Activated T-helper 2 cell treated with anti-CD3 and anti-CD28 coated beads, Interferon-gamma antibody, Interleukin-2, Interleukin-4, amounts not matched to agents 10 μg/mL and 5 μg/mL and 100 μg/mL, durations not matched to agents 14 hours and 24 hours and 36 hours (primary cell): ENCODE measurements at places on chromosomes 4 and X. TPM values are rescaled to one million over a fixed set of nuclear protein-coding genes. Genes with fewer than 3 reads are reported as not detected.

NDP gene
- not detected in 2 replicates for total RNA-seq

PNMA6F gene
- not detected in 2 replicates for total RNA-seq

- DNase-seq, result no peak
Observed at GRCh38 chrX:152810403-152810802, 20.2 kb downstream of the CETN2 start.

- DNase-seq, result no peak
Observed at GRCh38 chr4:129355516-129355915, 259.6 kb downstream of the C4orf33 start.

DNA sequence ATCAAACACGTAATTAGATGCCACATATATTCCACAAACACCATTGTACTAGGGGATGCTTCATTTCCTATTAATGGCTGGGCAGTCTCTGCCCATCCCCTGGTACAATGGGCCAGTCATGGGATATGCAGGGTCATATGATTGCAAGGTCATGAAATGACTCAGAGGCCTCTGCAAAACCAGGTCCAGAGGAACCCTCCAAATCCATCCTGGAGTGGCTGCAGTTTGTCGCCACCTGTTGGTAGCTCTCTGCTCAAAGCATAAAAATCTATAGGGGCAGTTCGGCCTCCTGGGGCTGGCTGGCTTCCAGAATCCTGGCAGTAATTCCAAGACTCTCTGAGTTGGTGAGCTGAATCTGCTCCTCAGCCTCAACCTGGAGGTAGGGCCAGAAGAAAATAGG lies 22.9 kb upstream of the PUDP start:
- no peak for DNase-seq

PLK4 gene
- 47.4 and 50.1 TPM in 2 replicates for total RNA-seq

DNA sequence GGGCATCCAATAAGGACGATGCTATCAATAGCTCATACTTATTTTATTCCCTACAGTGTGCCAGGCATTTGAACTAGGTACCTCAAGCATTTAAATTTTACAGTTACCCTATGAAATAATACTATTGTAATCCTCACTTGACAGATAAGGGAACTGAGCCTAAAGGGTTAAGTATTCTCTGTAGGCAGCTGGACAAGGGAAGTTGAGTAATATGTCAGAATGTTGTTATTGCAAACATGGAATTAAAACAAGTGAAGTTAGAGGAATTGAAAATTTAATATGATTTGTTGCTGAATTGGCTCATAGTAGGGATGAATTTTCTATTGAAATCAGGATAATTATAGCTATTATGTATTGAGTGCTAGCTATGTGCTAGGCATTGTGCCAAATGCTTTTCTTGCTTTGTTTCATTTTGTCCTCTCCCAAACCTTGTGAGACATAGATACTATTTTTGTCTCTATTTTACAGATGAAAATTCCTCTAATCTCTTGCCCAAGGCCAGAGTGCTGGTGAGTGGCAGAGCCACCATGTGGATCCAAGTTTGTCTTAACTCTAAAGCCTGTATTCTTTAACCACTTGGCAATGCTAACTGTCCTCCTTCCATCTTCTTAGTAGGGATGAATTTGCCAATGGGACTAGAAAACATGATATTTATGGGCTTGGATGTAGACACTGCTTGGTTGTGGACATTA lies 58.1 kb downstream of the TMEM164 start:
- no peak for DNase-seq

DNA sequence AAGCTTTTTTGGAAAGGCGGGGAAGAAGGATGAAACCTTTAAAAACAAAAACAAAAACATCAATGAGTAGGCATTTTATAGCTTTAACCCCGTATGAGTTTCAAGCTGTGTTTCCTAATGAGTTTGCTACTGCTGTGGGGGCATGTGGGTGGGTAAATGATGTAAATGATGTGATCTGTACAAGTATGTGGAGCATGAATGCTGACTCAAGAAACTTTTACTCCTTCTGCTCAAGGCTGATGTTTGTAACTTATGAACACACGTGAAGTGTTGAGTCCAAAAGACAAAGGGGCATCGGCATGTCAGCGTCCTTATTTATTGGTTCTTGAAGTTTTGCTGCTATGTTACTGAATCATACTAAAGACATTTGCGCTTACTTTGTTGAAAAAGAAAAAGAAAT lies 76.9 kb downstream of the CLCN4 start:
- DNase-seq, result no peak

BGN gene
- total RNA-seq, result not detected in 2 replicates

GRCh38 chr4:148112231-148112982 lies 329.8 kb downstream of the NR3C2 start:
- no peak for DNase-seq

DNA sequence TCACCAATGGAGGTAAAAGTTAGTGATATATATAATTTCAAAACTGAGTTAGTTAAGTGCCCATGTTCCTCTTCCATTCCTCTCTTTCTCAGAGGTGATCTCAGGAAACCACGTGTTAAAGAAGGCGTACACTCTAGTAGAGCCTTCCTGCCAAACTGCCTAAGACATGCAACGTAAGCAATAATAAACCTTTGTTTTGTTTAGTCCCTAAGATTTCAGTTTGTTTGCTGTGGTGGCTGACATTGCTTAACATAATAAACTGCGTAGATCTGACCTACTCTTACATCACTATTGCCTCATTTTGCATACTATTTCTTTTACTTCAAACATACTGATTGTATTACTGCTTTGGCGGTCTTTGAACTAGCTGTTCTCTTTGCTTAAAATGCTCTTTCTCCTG lies 99.2 kb downstream of the JADE1 start:
- DNase-seq, result no peak

DNA sequence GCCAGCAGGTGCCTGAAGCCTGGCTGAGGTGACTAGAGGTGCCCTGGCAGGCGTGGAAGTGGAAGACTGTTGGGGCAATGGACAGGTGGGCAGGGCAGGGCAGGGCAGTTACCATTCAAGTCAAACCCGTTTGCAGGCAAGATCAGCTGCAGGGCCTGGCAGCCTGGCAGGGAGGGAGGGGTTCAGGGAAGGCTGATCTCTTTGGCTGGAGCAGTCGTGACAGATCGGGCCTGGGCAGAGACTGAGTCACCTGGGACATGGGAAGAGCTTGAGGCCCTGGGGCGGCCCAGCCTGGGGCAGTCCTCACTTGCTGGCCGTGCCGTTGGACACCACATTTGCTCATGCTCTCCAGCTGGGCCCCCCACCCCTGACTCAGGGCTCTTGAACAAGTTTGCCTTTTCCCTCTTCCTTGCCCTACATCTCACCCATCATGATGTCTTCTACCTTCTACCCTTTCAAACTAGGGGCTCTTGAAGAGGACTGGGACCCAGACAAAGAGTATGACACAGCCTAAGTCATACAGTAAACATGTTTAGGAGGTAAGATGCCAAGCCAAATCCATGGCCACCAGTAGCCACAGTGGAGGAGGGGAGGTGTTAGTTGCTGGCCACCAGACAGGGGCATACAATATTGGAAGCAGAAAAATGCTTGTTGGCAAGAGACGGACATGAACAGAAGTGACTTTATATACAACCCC lies 2.0 kb upstream of the ZNF185 start:
- no peak for DNase-seq

- no peak for DNase-seq
Observed at GRCh38 chr4:179165000-179165738, 1722.9 kb upstream of the AGA start.

KIAA1210 gene
- total RNA-seq, result not detected in 2 replicates

- DNase-seq, result no peak
Observed at GRCh38 chr4:16812041-16812440, 86.4 kb downstream of the LDB2 start.

PTTG2 gene
- not detected in 2 replicates for total RNA-seq

- no peak for DNase-seq
Observed at GRCh38 chr4:128633067-128633466, 176.4 kb upstream of the JADE1 start.

XPNPEP2 gene
- 0.11 and 0.16 TPM in 2 replicates for total RNA-seq

GRCh38 chr4:87409420-87409939 lies 12.9 kb upstream of the NUDT9 start:
- no peak for DNase-seq

GRCh38 chr4:87912164-87913004 lies 63.1 kb upstream of the SPP1 start:
- no peak for DNase-seq

DNA sequence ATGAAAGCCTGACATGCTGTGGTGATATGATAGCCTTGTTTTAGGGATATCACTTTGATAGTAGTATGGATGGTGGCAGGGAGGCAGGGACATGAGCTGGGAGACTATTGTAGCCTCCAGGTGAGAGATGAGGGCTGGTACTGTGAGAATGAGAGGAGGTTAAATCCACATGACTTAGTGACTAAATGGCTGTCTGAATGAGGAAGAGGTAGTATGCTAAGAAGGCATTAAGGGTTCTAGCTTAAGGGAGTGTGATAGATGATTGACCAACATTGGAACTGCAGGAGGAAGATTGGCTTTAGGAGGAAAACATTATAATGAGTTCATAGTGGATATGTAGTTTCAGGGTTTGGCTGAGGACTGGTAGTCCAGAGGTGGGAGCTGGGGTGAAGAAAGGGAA lies 195.0 kb upstream of the ANK2 start:
- no peak for DNase-seq

DNA sequence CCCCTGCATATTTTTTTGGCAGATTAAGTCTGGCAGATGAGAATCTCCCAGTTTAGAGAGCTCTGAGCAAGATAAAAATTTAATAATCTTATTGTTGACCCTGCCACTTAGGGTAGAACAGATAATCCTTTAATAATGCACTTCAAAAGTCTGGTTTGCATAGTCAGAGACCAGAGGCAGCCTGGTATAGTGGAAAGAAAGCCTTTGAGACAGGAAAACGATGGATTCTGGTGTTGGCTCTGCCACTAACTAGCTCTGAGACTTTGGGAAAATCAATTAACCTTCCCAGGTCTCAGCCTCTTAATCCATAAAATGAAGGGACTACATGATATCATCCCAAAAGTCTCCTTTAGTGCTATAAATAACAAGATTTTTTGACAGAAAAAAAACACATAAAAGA lies 824.5 kb downstream of the STIM2 start:
- DNase-seq, result no peak

DNA sequence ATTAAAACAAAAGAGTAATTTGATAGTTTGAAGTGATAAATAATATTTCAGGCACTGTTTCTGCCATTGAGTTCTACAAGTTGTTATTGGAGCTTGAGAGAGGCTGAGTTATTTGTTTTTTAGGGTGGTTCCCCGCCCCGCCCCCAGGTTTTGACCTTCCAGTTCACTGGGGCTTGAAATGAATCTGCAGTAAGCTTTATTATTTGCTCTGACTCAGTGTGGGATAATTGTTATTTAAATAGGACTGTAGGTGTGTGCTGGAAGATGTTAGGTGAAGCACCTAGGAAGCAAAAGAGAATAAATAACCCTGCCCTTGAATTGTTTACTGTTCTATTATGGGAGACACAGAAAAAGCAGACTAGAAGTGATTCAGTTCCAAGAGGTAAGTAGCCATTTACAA lies 81.2 kb upstream of the KCNIP4 start:
- DNase-seq, result no peak

GAR1 gene
- total RNA-seq, result 43.6 and 44.8 TPM in 2 replicates

DNA sequence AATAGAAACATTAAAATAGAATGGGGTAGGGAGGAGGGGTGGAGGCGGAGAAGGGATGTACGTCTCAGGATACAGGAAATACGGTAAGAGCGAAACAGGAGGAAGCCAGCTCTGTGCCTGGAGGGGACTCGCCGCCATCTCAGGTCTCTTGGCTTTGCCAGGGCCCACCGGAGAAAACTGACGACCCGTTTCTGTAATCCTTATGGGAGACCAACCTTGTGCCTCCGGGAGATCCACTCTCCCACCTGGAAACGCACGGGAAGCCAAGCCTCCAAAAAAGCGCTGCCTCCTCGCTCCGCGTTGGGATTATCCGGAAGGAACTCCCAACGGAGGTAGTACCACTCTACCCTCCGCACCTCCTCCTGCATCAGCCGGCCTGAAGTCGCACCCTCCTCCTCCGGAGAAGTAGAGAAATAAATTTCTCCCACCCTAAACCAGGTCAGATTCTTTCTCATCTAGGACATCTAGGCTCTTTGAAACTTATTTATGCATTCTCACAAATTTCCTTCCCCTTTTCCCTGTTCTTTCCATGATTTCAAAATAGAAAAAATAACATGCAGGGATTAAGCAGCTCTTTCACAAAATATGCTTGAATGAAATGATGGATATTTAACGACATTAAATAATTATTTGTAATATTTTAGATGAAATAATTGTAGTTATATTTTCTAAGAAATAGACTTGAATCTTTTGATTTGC lies at the start of gene NBDY:
Gene NBDY, plus strand, starts transcription at position 92 of the 699 bp plus-strand sequence. Its CDS starts 111 bp downstream, at position 203.
- DNase-seq, result peak; percentile 11

GRCh38 chr4:174398728-174399127 lies 115.0 kb downstream of the CEP44 start:
- no peak for DNase-seq

GAGE12F gene
- not detected in 2 replicates for total RNA-seq

C1QTNF7 gene
- 0.11 TPM in 1 of 2 replicates, not detected in the other for total RNA-seq

CCKAR gene
- total RNA-seq, result not detected in 2 replicates

GRCh38 chrX:19775830-19776485 lies 111.4 kb downstream of the SH3KBP1 start:
- no peak for DNase-seq

PJA1 gene
- total RNA-seq, result 17.2 and 18.1 TPM in 2 replicates

MTCP1 gene
- 12.3 and 19.0 TPM in 2 replicates for total RNA-seq

FRMD7 gene
- total RNA-seq, result not detected in 2 replicates

GRCh38 chrX:154378059-154378798 lies 866 bp upstream of the EMD start:
- no peak for DNase-seq

FRMPD3 gene
- total RNA-seq, result not detected in 2 replicates

GRCh38 chrX:139851730-139852129 lies 81.1 kb downstream of the ATP11C start:
- no peak for DNase-seq

DNA sequence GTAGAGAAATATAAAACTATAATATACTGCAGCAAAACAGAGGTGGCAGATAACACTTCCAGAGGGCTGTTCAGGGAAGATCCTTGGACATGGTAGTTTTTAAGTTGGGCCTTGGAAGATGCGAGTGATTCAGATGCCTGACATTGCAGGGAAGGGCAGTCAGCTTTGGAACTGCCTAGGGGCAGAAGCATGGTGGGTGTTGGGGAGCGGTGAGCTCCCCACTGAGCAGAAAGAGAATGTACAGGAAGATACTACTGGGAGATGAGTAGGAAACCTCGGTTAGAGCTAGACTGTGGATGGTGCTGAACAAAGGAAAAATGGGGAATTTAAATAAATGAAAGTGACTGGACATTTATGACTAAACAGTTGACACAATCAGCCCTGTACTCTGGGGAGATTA lies 24.9 kb upstream of the SEC24B start:
- DNase-seq, result no peak

- DNase-seq, result no peak
Observed at GRCh38 chrX:52608961-52609360, 45.7 kb downstream of the SSX7 start.

DNA sequence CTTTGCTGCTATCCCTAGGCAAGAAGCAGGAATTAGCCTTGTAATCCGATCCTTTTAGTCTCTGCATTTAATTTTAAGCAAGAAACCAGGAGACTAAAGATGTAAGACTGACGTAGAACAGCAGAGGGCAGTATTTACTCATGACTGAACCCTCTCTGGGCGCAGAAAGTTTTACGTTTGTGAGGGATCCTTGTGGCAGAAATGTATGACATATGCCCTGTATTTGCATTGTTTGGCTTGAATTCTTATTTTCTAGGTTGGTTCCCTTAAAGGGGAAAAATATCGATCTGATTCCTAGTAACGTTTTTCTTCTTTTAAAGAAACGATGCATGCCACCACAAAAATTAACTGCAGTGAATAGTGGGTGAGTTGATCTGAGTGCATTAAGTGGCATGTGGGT lies 1.3 kb upstream of the FAT4 start:
- DNase-seq, result no peak

MPP1 gene
- 27.7 and 31.5 TPM in 2 replicates for total RNA-seq
